Posterior cingulate gyrus (tissue), 11 donors: ENCODE measurements at places on chromosomes 2 and 18.

DNA sequence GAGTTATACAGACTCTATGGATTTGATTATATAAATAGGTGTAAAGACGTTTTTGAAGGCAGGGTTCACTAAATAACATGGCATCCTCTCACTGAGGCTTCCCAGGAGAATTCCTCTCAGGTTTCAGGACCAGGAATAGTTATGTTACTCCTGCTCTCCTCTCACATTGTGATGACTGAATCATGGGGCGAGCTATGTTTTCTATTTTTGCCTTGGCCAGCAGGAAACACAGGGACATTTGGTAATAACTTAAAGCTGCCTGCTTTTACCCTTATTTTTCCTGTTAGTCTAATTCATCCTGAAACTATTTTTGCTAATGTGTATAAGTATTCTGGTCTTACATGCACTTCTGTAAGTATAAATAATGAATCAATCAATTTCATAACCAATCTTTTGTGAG lies 115.3 kb upstream of the ITGB6 start:
- no peak for DNase-seq

DNA sequence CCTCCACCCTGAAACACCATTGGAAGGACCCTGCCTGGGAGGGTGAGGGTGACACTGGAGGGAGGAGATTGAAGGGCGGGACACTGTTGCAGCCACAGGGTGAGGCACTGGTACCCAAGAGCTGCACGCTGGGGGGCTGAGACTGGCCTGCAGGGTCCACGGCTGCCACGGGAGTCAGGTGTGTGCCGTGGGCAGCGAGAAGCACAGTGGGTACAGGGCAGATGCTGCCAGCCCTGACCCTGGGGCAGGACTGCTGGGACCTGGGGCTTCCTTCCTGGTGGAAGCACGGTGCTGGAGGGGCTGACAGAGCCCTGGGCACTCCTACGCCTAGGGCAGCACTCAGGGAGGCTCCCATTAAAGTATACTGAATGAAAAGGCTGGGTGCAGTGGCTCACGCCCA lies 16.6 kb downstream of the CYS1 start:
- DNase-seq = no peak

DNA sequence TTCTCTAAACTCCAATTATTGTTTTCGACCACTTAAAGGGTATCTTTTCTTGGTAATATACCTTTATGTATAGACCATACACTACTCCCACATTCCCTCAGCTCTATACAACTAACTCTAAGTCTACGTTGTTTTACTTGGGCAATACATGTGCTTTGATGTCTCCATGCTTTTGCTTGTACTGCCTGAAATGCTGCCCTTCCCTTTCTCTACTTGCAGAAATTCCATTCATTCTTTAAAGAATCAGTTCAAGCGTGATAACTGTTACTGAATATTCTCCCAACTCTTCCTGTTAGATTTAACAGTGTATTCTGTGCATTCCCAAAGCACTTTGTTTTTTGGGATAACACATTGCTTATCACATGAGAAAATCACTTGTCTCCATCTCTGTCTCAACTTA lies 157.0 kb upstream of the AQP4 start:
- no peak for DNase-seq

DNA sequence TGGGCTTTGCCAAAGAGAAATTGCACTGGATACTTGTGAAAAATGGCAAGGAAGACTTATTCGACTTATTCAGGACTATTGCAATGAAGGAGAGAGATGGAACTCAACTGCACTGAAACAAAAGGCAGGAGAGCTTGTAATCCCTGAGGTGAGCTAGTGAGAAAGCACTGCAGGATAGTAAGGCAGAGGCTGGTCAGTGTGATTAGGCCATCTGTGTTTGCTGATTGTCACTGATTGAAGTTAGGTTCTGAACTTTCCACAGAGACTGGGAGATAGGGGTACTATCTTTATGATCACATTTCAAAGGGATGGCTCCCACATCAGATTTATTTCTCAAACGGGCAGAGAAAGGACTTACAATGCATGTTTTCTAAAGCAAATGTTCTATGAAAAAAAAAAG lies 82.9 kb downstream of the SERPINB8 start:
- DNase-seq = no peak

DNA sequence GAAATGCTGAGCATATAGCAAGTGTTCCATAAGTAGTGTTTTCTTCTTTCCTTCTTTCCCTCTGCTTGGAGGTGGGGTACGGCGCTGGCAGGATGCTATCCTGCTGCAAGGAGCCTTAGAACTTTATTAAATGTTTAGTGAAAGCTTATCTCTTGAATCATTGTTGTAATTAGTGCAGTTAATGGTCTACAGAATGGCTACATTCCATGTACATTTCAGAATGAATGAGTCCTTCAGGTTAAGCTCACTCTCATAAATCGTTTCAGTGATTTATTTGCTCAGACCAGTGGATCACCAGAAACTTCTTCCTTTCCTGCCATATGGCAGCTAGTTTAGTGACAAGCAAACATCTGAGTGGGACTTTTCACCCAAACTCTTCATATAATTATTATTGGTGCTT lies 3.3 kb upstream of the YWHAQ start:
- DNase-seq = no peak

DNA sequence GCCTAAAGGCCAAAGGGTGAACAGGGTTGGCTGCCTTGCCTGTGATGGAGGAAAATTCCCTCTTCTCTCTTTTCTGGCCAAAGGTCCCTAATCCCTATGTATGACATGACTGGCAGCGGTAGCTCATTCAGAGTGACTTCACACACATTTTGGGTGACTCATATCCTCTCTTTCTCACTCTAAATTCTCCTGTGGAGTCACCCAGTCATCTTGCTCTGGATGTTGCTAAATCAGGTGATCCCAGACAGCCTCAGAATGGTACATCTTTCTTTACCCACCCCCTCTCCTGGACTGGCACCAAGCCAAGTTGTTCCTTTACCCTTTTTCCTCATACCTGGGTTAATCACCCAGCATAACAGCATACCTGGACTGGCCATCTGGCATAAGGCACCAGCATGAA lies 77.2 kb downstream of the NEURL3 start:
- no peak for DNase-seq

DNA sequence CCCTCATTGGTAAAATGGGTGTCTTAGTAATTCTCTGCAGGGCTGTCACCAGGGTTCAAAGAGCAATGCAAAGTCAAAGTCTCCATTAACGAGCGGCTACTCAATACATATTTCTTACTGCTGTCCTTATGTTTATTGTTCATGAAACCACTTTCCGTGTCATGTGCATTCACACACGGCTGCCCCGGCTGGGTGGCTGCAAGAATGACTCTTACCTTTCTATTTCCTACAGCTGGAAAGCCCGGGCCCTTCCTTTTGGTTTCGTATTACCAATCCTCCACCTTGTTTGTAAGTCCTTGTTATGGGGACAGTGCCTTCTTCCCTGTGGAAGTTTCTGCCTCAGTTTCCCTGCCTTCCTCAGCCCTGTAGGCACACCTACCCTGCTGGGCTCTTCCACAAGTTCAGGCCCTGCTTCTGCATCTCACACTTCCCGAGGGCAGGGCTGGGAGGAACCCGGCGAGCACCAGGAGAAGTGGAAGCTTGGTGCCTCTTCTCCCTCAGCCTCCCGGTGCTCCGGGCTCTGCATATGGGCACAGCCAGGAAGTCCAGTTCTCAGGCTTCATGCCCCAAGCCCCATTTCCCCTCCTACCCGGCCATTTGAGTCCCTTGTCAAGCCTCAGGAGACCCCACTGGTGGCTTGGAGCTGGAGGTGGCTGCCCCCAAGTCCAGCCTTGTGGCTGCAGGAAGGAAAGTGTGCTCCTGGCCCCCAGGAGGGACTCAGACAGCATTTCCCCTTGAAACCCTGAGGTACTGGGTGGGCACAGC lies 18.7 kb upstream of the ACKR3 start:
- DNase-seq = no peak
